ENCODE measurements at places on chromosomes 6 and 20.

GRCh38 chr20:7856756-7857155 is 83.5 kb downstream of the HAO1 start:
- peak; percentile 79 for DNase-seq

GRCh38 chr6:16418151-16418550 is 179.8 kb downstream of the GMPR start:
- DNase-seq = no peak

GRCh38 chr6:35735452-35735851 is 1.4 kb upstream of the ARMC12 start:
- no peak for DNase-seq

- DNase-seq = no peak
Observed at GRCh38 chr6:119506631-119507174, 157.1 kb upstream of the MAN1A1 start.

DNA sequence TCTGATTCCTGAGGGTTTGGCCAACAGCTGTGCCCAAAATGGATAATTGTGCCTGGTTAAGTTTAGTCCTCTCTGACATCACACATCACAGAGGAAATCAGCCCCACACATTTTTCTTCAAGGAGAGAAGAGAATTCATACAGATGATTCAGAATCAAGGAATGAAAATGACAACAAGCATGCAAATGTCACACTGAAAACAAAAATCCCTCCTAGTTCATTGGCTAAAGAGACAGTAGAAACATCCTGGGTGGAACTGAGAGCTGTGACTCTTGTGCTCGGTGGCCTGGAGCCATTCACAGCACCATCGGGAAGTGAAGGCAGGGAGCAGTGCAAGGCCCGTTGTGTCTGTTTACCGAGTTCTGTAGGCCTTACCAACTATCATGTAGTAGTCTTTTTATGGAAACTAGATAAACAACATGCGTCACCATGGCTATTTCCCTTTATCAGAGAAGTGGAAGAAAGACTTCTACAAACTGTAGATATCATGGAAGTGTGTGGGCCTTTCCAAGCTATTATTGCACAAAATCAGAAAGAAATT is 81.7 kb upstream of the TENT5A start:
- DNase-seq = peak; percentile 64

DNA sequence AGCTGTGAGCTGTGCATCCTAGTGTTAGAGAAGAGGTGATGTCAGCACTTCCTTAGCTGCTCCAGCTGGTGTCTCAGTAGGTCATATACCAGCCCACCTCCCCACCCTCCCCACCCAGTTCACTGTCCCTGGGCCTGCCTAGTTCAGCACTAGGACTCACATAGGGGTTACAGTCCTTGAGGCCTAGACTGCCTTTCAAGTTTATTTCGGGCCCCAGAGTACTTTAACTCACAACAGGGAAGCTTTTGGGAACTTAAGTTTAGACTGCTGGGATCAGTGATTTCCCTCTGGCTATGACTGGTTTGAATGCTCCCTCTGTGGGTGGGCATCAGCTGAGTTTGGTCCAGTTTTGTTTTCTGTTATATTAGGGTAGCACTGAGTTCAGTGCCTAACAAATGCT is 139.2 kb upstream of the MMS22L start:
- DNase-seq = no peak

DNA sequence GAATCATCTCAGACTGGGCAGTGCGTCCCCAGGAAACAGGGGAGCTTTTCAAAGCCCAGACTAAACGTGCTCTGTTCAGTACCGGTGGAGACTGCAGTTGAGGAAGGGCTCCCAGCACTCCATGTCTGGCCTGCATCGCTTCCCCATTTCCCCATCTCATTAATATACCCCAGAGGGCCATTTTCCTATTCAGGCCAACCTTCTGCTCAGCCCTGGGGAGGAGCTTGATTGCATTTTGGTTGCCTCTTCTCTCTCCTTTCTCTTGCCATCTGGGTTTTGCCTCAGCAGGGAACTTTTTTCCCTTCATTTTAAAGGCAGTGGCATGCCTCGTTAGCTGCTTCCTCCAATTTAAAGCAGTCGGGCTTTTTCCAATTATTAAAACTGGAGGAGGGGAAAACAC is 394.3 kb upstream of the SOX4 start:
- no peak for DNase-seq

- no peak for DNase-seq
Observed at GRCh38 chr20:18090044-18090443, 32.3 kb upstream of the OVOL2 start.

DNA sequence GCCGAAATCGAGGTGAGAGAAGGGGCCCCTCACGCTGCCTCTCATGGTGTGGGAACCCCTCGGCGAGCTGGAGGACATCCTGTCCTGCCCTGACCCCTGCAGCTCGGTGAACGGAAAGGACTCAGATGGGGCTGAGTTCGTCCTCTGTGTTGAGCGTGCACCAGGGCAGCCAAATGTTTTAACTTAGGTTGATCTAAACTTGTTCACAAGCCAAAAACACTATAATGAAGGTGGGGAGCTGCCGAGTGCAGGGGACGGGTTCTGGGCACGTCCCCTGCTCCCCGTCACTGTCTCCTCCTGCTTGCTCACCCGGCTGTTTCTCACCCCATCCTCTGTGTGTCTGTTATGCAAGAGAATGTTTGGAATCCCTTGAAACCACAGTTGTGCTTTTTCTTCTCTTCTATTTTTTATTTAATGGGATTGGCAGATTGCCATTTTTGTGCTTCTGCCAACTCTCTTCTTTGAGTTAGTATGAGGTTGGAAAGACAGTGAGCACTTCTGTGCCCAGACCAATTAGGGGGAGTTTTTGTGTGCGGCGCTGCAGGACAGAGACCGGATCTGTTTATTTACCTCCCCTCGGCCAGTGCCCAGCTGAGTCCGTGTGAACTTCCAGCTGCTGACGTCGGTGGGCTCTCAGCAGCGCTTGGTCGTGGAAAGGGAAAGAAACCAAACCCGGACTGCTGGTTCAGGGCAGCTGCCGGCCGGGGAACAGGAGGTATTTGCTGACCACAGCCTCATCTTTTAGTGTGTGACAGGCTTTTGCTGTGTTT is 158.1 kb downstream of the DTNBP1 start:
- peak; percentile 96 for DNase-seq

- DNase-seq = peak; percentile 41
Observed at GRCh38 chr6:152356016-152356415, 281.1 kb downstream of the SYNE1 start.

DNA sequence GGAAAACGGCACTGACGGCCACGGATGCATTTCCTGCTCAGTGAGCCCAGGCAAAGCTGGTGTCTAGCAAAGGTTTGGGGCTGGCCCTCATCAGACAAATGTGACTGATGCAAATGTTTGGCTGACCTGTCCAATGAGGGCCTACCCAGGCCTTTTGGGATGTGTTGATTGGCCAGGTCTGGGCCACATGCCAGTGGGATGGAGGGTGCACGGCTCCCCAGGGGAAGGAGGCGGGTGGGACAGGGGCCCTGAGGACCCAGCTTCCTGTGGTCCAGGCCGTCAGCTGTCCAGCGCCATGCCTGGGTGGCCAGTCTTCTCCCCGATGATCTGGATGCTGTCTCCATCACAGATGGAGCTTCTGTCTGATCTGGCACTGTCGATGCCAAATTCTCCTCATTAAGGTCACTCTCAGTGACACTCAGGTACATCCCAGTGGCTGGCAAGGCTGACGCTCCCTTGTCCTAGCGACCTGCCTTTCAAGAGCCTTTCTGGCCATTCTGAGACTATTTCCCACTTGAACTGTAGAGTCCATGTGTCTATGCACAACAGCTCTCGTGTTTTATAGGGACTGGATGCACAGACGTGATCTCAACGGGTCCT is 43.0 kb downstream of the NTSR1 start:
- no peak for DNase-seq

GRCh38 chr6:70303034-70303525 is at the start of gene COL9A1:
COL9A1 (minus strand) TSS chr6:70303084; CDS start chr6:70302924, 160 bp downstream.
- no peak for DNase-seq

- no peak for DNase-seq
Observed at GRCh38 chr20:7911586-7912330, 28.5 kb downstream of the HAO1 start.

- DNase-seq = no peak
Observed at GRCh38 chr20:8067082-8067481, 47.5 kb upstream of the TMX4 start.

DNA sequence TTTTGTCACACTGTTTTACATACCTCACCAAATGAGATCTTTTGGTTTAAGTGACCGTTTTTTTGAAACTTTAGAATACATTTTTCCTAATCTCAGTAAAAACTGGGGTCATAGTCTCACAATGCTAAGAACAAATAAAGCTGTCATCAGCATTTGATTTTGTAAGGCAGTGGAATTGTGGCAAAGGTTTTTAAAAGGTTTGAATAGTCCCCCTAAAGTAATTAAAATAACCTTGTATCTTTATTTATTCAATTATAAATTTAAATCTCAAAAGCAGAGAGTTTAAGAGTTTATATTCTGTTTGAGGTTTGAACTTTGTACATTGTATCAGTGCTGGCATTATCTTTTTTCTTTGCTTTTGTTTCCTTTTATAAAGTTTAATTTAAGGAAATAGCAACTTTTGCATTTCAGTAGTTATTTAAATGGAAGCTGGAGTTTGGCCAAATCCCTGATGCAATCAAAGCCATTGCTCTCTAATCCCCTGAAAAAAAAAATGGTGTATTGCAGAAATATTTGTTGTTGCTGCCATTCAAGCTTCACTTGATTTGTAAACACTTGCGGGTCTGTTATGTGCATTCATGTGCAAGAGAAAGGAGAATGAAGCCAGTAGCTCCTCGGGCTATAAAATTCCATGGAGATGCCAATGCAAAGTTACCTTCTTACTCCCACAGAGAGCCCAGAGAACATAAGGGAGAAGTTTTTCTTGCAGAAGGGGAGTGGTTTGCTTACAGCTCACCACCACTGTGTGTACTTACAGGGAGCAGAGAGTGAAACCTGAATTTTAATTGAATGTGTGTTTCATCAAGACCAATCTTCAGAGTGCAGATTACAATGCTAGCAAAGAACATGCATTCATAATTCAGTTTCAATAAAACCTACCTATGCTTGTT is 391.8 kb downstream of the ARHGAP18 start:
- peak; percentile 81 for DNase-seq

- DNase-seq = no peak
Observed at GRCh38 chr6:71252410-71252809, 36.2 kb upstream of the OGFRL1 start.

GRCh38 chr6:168035661-168036545 is 38.4 kb downstream of the KIF25 start:
- peak; percentile 36 for DNase-seq

- no peak for DNase-seq
Observed at GRCh38 chr20:4808872-4809271, 87.2 kb downstream of the PRND start.

DNA sequence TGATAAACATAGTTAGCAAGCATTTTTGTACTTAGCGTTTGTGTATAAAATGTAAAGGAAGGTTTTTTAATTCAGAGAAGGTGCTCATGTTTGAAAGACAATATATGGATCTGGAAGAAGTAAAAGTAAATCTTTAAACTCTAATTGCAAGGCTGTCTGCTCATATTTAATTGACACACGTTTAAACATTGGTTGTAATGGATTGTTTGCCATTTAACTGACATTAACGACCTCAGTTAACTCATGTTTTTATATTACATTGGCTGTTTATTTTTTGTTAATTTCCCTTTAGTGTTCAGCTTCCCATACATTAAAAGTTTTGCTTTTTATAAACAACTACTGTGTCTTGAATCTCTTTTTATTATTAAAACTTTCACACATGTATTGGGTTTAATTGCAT is 208.1 kb downstream of the ARID1B start:
- no peak for DNase-seq

DNA sequence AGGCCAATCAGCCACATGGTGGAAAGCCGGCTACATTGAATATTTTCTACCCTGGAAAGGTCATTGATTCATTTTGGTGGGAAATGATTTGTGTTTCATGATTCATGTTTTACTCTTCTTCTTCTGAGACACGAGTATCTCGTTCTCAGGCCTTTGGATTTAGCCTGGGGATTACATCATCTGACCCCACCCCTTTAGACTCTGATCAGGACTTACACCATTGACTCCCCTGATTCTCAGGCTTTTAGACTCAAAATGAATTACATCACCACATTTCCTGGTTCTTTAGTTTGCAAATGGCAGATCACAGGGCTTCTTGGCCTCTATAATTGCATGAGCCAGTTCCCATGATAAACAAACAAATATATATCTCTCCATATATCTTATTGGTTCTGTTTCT is 228.8 kb downstream of the ADGRG6 start:
- peak; percentile 15 for DNase-seq

DNA sequence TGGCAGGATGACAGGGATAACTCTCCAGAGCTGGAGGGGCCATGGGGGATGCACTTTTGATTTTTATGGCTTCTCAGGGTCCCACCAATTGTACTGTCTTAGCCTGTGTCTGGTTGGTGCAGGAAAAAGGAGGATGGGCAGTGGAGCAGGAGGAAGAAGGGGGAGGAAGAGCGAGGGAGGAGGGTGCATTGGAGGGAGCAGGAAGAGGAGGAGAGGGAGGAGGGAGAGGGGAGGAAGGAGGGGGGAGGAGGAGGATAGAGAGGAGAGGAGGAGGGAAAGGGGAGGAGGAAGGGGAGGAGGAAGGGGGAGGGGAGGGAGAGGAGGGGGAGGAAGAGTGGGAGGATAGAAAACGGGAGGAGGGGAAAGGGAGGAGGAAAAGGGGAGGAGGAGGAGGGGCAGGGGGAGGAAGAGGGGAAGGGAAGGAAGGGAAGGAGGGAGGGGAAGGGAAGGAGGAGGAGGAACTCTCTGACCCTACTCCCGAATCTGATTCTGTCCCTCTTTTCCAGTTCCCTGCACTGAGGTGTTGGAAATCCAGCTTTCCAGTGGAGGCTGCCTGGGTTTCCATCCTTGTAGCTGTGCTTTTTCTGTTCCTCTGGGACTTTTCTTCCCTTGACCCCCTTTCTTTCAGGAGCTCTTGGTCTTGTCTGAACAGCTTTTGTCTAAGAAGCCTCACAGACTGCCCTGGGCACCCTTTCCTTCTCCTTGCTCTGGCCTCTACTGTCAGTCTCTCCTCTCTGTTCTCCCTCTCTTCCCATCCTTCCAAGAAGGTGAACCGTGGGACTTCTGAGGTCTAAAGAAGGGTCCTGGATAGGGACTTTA is 149.4 kb downstream of the DHX35 start:
- no peak for DNase-seq

- DNase-seq = no peak
Observed at GRCh38 chr20:24894488-24894887, 54.6 kb upstream of the CST7 start.

DNA sequence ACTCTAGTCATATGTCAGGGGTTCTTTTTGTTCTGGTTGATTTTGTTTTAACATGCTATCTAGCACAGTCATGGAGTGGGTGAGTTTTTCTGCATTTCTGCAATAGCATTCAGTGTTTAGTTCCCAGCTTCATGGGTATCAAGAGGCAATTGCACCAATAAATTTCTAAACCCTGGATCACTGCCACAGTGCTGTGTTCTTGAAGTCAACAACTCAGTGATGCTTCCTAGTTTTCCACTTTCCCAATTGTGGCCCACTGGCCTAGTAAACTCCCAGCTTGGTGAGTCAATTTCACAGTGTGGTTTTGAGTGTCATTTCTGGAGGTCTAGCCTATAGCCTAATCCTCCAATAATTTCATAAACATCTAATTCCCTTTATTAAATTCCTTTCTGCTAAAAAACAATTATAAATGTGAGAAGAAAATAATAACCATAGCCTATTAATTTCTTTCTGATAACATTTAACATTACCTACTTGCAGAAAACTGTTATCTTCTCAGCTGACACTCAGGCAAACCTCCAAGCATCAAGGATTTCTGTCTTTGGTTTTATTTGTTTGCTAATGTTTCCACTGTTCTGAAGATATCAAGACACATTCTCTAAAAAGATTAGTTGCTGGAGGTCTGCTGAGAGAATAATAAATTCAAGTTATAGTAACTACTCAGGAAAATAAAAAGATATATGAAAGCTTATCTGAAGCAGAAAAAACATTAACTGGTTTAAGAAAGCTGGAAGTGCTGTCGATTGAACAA is 89.9 kb downstream of the PDE7B start:
- peak; percentile 84 for DNase-seq
